ENCODE measurements at places on chromosomes 12 and 14. TPM values are rescaled to one million over a fixed set of nuclear protein-coding genes. Genes with fewer than 3 reads are reported as not detected.

- DNase-seq = no peak
Observed at GRCh38 chr14:63938198-63939005, 85.6 kb downstream of the SYNE2 start.

DNA sequence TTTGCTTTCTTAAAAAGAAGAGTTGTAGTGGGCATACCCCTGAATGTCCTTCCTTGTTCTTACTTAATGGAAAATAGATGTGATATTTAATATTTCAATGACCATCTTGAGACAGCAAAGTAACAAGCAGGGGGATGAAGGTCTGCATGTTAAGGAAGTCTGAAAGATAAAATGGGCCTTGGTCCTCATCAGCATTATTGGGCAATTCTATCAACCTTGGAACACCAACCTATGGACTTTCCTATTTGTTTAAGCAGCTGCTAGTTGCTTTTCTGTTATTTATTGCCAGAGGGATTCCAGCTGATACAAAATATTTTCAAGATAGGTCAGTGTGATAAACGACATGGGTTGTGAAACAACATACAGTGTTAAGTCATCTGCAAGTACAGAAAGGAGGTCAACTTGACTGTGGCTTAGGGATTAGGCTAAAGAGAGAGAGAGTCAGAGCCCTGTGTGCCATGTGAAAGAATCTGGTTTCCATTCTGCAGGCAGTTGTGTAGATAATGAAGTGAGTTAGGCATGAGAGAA, 16.4 kb upstream of the A2M start:
- no peak for DNase-seq

- DNase-seq = no peak
Observed at GRCh38 chr14:28780843-28781820, 14.5 kb downstream of the FOXG1 start.

DNA sequence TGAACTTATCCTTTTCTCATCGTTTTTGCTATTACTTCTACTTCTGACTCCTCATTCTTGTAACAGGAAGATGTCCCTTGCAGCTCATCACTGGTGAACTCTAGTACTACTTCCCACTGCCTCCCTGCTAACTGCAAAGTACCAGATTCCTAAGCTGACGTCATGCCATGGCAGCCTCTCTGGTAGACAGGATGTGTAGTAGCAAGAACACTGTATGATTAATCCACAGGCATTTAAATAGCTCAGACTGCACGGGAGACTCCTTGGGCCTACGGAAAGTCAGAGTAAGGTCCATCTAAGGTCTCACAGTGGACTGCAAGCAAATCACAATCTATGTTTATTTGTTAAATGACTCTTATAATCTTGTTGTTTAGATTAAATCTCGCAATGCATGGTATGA, 43.5 kb downstream of the DNAI7 start:
- peak; percentile 95 for DNase-seq

- DNase-seq = no peak
Observed at GRCh38 chr14:63524537-63525155, 18.5 kb downstream of the PPP2R5E start.

Gene TRHDE
- not detected for total RNA-seq

GRCh38 chr14:93137864-93138263, 22.1 kb upstream of the ITPK1 start:
- DNase-seq = peak; percentile 36

GRCh38 chr14:87547536-87547935, 445.4 kb downstream of the GALC start:
- DNase-seq = no peak

Gene SLC6A12
- total RNA-seq = not detected

Gene SLCO1A2
- not detected for total RNA-seq

DNA sequence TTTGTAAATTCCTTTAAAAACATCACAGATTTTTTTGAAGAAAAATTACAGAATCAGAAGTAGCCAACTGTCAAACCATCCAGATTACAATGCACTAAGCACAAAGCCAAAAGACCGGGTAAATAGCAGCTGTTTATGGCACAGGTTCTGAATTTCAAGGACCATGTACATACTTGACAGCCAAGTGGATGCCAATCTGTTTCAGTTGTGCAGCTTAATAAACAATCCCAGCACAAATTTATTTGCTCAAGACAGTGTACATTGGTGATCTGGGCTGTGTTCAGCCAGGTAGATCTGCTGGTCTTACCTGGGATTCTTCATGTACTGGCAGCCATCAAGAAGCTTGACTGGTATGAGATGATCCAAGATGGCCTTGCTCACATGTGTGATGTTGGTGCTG, 229.8 kb upstream of the FLRT2 start:
- no peak for DNase-seq

DNA sequence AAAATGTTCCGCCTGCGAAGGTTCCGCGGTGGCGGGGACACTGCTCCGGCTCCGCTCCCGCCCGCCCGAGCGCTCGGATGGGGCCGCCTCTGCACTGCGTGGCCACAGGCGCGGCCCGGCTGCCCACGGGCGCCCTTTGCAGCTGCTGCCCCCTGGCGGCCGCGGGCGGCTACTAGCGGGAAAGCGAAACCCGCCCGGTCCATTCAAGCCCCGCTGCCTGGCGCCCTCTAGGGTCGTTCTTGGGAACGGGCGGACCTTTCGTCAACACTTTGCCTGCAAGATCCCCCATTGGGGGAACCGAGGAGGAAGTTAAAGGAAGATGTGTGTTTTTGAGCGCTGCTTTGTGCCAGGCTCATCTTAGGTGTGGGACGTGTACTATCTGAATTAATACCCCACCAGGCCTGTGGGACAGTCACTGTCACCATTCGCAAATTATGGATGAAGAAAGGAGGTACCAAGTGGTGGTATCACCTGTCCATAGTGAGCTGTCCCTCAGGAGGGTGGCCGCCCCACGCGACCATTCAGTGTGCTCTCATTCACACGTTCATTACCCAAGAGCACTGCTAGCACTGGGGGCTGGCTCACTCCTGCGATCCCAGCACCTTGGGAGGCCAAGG, 19.4 kb downstream of the GPR132 start:
- peak; percentile 88 for DNase-seq

GRCh38 chr12:69056743-69057515, 124.0 kb upstream of the CPM start:
- DNase-seq = peak; percentile 24

Gene FAM222A
- 0.22 TPM for total RNA-seq

GRCh38 chr14:94568186-94568585, 6.9 kb downstream of the SERPINA4 start:
- no peak for DNase-seq

Gene HIP1R
- total RNA-seq = 28.2 TPM

Gene DDX23
- 72.4 TPM for total RNA-seq

- peak; percentile 55 for DNase-seq
Observed at GRCh38 chr12:53053218-53054111, 3.6 kb downstream of the TNS2 start.

GRCh38 chr14:20684662-20685456, 499 bp downstream of the RNASE4 start:
- DNase-seq = peak; percentile 44

DNA sequence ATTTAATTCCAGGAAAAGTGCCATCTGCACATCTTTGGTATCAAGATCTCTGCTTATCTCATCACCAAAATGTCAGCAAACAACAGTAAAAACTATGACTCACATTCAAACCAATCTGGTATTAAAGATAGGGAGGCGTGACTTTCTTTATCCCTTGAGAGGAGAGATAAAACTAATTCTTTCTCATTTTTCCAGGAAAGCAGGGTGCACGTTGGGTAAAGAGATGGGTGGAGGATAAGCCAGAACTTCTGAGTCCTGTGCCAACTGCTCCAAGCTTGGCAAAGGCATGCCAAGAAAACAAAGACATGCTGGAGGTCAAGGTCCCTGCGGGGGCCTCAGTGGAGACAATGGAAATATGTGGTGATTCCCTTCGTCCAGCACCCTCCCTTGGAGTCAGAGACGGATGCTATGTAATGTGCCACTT, 225.8 kb upstream of the PLXNC1 start:
- DNase-seq = no peak

Gene UNC79
- under 0.01 TPM for total RNA-seq

GRCh38 chr14:101504096-101504948, 57.0 kb upstream of the DIO3 start:
- no peak for DNase-seq

Gene KRT3
- not detected for total RNA-seq

Gene KRT6C
- not detected for total RNA-seq

Gene IFI27
- total RNA-seq = 78.0 TPM

DNA sequence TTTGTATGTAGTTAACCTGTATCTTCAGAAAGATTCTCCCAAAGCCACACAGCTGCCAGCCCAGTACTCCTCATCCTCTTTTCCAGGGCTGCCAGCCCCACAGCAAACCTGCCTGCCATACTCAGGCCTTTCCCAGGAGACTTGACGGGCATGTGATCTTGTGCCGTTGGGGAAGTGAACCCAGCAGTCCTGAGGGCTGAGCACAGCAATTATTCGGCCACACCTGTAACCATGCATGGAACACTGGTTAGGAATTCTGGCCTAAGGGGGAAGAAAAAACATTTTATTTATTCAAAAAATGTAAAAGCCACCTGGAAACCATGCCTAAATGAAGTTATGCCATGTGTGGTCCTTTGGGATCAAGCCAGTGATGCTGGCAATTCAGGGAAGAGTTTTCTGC, 145.3 kb downstream of the GRIN2B start:
- DNase-seq = no peak

Gene KRT85
- total RNA-seq = not detected

DNA sequence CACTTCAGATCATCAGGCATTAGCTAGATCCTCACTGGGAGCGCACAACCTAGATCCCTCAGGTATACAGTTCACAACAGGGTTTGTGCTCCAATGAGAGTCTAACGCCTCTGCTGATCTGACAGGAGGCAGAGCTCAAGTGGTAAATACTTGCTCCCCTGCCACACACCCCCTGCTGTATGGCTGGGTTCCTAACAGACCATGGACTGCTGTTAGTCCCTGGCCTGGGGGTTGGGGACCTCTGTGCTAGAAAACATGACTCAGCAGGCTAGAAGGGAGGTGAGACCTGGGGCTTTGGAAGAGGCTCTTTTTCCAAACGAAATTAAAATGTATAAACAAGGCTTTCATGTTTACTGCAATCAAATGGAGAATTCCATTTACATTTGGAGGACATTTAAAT, 691.1 kb downstream of the FLRT2 start:
- no peak for DNase-seq

GRCh38 chr12:34391771-34392581, 369.7 kb downstream of the ALG10 start:
- DNase-seq = no peak

Gene GYS2
- total RNA-seq = not detected

GRCh38 chr12:9032202-9032964, 43.0 kb downstream of the KLRG1 start:
- no peak for DNase-seq

Gene BRMS1L
- total RNA-seq = 4.0 TPM

Gene SMCO3
- 2.2 TPM for total RNA-seq

GRCh38 chr12:94560431-94561221, 89.7 kb downstream of the TMCC3 start:
- DNase-seq = peak; percentile 91

GRCh38 chr12:58765076-58765475, 155.2 kb downstream of the LRIG3 start:
- no peak for DNase-seq

DNA sequence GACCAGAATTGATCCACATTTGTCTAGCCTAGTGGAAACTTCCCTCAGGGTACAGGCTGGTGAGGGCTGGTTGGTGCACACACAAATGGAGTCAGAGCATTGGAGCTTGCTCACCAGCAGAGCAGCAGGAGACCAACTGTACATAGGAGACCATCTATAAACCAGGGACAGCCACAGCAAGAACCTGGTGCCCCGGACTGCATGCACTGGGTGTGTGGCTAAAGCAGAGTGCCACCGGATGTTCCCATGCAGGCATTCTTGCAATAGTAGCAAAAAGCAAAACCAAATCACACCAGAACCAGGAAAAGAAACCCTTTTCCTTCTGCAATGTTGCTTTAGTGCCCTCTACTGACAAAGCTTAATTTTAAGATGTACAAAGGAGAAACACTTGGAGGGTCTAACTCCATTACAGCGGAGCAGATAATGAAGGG, 136.4 kb downstream of the MDGA2 start:
- DNase-seq = no peak

- peak; percentile 41 for DNase-seq
Observed at GRCh38 chr12:115871714-115872113, 405.8 kb downstream of the MED13L start.

DNA sequence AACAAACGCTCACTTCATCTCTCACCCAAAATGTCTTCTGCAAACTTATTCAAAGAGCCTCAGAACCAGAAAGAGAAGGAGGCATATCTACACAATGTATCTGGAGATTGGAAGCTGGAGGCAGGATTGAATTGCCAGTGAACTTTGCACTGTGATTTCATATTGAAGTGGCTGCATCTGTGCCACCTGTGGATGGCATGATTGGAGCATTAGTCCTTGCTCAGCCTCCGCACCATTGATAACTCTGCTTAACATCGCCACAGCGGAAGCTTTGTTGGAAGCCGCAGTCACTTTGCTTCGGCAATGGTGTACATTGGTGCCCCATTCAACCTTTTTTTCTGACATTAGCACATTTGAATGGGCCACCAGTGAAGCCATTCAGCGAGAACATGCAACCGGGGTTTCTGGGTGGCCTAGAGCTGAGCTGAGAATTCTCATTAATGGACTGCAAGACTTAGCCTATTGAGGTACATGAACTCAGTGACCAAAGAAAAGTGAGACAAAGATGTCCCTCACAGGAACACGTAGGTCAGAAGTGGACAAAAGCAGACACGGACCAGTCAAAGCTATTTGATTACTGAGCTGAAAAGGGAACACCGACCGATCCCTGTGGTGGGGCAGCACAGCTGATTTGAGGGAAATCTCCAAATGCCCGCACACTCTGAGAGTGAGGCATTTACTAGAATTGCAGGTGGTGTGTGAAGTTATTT, 130.4 kb downstream of the BRMS1L start:
- no peak for DNase-seq

DNA sequence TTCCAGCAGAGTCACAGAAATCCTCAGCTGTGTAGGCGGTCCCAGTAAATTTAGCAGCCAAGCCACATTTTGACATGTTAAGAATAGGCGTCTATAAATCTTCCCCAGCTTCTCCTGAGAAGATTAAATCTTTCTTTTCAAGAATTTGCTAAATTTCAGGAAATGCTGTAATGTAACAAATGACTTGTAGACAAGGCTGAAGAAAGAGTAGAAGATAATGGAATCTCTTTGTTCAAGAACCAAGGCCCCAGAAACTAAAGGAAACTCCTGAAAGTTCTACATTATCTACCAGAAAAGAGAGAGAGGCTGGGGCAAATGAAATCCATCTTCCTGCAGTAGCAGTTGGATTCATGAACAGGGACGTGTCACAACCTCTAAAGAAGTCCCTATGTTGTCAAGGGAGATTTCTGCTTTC, 760.3 kb downstream of the NOVA1 start:
- no peak for DNase-seq

- DNase-seq = no peak
Observed at GRCh38 chr14:54589843-54590242, 22.9 kb downstream of the SAMD4A start.

DNA sequence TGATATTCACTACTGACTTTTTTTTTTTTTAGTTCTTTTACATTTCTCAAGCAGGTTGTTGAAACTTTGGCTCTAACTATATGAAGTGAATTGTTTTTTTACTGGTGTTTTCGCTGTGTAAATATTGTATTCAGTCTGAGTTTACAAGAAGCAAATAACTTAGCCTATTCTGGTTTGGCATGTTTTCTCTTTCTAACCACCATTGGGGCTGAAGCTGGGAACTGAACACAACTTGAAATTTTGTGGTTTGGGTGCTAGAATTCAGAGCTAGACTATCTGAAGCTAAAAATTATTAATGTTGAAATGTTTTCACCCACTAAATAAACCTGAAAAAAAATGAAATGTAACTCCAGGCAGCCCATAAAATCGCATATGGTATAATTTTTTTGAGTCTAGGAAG, 37.2 kb downstream of the RAD51B start:
- DNase-seq = no peak

All from lung microvascular endothelial cell (primary cell).